NCI-H1417 treated with DMSO at 0.1 percent for 48 hours (cell line): ENCODE measurements at places on chromosomes 2 and 18.

DNA sequence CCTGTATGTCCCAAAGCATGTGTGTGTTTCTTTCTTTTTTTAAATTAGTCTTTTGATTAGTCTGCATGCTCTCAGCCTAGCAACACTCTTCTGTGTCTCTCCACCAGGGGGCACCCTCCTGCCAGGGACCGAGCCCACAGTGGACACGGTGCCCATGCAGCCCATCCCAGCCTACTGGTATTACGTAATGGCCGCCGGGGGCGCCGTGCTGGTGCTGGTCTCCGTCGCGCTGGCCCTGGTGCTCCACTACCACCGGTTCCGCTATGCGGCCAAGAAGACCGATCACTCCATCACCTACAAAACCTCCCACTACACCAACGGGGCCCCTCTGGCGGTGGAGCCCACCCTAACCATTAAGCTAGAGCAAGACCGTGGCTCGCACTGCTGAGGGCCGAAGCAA lies 93.8 kb downstream of the NRP2 start:
- no peak for DNase-seq

- no peak for DNase-seq
These were observed 102.0 kb downstream of the MAP2 start for GRCh38 chr2:209525834-209526281.

GRCh38 chr2:151347906-151348305 lies 9.5 kb upstream of the TNFAIP6 start:
- no peak for DNase-seq

- DNase-seq, result no peak
These were observed 4.9 kb downstream of the NEMP2 start for GRCh38 chr2:190529486-190530247.

DNA sequence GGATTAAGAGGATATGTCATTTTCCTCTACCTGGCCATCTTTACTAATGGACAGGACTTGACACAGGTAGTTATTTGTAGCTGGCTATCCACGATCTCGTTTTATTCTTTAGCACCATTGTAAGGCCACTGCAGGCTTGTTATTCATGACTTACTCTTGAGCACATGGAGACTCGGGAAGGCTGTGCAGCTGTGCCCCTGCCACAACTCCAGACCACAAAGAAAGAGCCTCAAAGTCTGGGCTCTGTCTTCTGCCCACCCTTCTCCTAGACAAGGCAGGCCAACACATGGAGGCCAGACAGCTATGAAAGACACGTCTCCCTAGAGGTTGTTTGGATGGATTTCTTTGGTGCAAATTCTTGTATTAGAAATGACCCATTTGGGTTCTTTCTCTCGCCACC lies 133.8 kb downstream of the NAPG start:
- no peak for DNase-seq

DNA sequence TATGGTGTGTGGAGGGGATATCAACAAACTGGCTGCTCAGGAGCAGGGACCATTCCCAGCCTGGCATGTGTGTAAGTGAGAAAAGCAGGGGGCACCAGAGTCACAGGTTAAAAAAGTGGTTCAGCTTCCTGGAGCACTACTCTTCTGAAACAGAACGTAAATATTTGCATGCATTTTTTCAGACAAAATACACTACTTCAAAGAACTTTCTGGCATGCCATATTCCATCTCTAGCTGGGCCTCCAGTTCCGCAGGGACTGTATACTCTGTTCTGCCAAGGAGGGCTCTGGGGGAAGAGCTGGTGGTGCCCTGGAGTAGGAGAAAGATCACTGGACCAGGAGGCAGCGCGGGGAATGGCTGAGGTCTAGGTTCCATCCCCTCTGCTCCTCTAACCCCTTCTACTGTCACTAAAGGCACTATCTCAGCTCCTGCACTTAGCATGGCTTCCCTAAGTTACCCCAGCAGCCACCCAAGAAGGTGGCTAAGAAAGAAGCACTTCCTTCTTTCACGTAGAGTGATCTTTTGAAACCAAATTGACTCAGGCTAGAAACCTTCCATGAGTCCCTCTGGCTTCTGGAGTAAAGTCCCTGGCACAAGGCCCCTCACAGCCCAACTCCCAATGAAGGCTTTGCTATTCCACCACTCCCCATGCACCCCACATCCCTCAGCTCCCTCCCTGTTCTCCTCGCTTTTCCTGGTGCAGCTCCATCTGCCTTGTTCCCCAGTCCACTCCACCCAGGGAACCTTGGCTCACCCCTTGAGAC lies 57.6 kb upstream of the CABLES1 start:
- DNase-seq, result no peak

DNA sequence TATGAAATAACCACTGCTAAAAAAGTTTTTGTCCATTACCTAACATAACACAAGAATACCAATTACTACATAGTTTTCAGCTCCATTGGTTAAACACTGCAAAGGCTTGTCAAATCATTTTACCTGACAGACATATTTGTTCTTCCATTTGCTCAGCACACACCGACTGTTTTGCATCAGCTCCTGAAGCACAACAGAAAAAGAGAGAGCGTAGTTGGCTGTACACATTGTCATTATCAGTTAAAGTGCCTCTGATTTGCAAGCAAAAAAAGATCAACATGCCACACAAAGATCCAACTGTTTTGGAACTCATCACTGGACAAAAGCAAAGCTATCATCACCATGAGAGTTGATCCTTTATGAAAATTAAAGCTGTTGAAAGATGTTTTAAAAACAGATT lies 103.8 kb downstream of the WDPCP start:
- DNase-seq, result no peak

DNA sequence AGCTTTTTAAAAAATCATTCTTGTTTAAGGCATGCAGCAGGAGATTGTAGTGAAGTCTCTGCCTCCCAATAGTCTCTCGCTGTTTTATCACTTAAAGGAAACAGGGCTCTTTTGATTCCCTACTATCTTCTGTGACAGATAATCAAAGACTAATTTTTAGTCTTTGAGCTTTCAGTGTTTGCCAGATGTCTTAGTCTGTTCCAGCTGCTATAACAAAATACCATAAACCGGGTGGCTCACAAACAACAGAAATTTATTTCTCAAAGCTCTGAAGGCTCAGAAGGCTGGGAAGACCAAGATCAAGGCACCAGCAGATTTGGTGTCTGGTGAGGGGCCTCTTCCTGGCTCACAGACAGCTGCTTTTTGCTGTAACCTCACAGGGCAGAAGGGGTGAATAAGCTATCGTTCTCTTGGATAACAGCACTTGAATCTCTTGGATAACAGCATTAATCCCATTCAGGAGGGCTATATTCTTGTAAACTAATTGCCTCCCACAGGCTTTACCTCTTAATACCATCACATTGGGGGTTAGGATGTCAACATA lies 37.8 kb upstream of the STAT4 start:
- DNase-seq, result no peak

DNA sequence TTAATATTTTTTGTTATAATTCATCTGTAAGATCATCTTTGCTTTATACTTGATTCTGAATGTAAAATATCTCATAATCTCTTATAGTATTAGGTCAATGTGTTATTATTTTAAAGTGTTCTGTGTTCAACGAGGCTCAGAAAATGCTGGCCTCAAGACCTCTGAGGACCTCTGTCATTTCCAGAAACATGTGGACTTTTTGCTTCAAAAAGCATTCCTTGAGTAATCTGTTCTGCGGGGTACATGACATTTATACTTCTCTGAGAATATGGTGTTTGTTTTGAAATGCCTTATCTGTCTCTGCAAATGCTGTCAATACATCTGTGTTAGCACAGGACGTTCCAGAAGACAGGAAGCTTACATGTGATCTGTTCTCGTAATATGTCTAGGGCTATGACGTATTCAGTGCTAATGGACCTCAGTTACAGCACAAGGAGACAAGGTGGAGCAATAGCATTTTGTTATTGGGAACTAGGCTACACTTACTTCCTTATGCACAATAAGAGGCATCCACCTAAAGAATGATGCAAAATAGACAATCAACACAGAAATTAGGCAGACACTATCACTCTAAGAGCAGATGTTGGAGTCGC lies 37.6 kb upstream of the IL1RL1 start:
- DNase-seq, result no peak

GRCh38 chr2:65062843-65063825 lies 6.9 kb downstream of the CEP68 start:
- no peak for DNase-seq

GRCh38 chr18:9697121-9697520 lies 11.0 kb upstream of the RAB31 start:
- no peak for DNase-seq

DNA sequence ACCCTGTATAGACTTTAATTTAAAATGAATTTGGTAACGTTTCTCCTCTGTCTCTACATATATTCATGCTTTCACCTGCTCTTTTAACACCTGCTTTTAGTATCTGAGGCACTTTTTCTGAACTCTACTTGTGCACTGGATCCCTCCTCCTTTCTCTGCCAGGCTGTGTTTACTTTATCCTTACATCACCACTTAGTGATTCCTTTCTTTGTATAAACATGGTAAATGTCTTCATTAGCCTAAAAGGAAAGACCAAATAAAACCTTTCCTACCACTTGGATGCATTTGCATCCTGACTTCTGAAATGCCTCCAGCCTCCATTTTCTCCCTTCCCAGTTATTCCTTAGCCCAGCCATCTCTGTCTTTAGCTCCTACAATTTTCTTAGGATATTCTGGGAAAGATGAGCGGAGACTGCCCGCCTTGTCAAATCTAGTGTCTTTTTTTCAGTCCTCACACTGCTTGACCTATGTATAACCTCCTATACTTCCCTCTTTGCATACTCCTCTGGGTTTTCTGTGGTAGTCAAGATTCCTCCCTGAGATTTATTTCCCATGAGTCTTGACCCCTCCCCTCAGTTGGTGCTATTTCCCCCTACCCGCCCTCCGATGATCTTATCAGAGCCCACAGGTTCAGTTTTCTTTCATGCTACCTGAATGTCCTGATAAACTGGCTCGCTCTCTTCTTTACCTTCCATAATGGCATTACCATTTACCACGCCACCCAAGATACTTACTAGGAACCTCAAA lies 44.8 kb downstream of the REL start:
- peak; percentile 43 for DNase-seq

DNA sequence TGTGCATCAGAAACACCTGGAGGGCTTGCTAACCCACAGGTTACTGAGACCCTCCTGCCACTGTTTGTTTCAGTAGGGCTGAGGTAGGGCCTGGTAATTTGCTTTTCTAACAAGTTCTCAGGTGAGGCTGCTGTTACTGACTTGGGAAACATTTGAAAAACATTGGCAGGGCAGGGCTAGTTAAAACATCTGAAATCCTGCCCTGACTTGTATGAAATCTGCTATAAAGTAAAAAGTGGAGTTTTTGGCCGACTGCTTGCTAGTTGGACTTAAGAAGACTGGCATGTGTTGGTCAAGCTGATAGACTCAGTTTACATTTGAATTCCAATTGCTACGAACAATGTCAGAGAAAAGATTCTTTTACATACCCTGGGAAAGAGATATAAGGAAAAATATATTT lies 111.6 kb upstream of the DLX2 start:
- DNase-seq, result no peak

DNA sequence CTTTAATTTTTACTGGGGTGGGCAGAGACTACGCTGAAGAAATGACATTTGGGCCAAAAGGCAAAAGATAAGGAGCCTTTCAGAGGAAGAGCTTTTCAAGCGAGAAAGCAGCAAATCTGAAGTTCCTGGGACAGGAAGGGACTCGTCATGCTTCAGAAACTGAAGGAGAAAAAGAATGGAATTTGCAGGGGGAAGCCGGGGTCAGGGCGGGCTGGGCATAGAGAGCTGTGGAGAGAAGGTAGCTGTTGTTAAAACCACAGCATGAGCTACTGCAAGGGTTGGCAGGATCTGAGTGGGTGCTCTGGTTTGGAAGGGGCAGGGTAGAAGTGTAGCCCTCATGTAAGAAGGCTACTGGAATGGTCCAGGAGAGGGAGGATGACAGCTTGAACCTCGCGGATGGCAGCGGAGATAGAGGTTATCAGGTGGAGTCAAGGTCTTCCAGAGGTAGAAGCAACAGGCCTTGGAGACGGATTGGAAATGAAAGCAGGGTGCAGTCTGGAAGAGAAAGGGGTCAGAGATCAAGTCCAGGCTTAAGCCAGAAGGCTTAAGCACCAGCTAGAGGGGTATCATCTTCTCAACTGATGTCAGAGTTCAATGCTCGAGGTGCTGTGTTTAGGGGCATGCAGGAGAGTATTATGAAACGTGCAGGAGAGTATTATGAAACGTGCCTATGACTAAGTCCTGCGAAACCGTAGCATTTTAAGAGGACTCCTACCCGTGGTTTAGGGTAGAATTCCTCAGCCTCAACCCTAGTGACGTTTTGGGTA lies 18.9 kb downstream of the ATP8B1 start:
- DNase-seq, result no peak

GRCh38 chr2:176461098-176461808 lies 192.0 kb downstream of the MTX2 start:
- no peak for DNase-seq

DNA sequence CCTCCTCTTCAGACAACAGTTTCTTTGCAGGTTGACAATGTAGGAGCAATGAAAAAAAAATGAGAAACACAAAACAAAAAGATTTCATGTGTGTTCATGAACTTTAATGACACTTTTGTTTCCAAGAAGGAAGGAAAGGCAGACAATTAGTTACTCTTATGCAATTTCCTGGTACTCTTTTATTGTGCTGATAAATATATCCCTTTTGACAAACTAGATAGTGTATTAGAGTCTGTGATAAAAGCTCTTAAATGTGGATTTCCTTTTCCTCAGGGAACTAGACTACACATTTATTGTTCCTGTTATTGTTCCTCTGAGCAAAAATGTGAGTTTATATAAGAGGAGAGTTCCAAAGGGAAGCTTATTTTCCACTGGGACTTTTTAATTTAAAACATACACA lies 188.7 kb upstream of the NRXN1 start:
- DNase-seq, result no peak

DNA sequence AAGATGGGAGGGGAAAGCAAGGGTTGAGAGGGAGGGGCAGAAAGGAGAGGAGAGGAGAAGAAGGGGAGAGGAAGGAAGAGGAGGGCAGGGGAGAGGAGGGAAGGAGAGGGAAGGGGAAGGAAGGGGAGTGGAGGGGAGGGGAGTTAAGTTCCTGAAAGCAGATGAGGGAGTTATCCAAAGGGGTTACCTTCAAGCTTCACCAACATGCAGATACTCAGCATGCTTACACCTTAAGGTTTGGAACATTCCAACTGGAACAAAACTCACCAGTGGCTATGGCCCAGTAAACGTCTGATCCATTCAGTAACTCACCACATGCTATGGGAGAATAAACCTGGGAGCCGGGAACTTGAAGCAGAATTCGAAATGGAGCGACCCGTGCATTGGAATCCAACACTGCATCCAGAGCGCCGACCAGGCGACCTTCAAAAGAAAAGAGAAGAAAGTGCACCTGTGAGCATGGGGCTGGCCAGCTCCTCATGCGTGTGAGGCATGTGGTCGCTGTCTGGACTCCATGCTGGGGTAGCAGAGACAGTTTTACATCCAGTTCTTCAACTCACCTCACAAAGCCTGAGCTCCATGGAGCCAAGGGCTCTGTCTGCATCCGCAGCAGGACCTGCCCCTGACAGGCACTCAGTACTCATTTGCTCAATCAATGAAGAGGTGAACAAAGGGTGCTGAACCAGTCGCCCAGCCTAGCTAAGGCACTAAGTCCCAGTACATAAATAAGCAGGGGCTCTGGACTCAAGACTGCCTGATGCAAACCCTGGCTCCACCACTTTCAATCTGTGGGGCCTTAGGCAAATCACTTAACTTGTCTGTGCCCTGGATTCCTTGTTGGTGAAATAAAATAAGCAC lies 61.0 kb downstream of the TBC1D8 start:
- no peak for DNase-seq

GRCh38 chr2:41495050-41495449 lies 552.8 kb upstream of the PKDCC start:
- no peak for DNase-seq
